ENCODE measurements at places on chromosomes 1 and 21. TPM values are rescaled to one million over a fixed set of nuclear protein-coding genes. Genes with fewer than 3 reads are reported as not detected.

The LAMC1 gene
- 0.60 TPM for total RNA-seq

The TRIM62 gene
- 2.2 TPM for total RNA-seq

The GJA9 gene
- total RNA-seq, result not detected

The SYT2 gene
- 0.02 TPM for total RNA-seq

The B4GALT2 gene
- 76.2 TPM for total RNA-seq

The C1QB gene
- total RNA-seq, result 0.51 TPM

The FAM78B gene
- 0.36 TPM for total RNA-seq

The NR1I3 gene
- not detected for total RNA-seq

The CCDC185 gene
- not detected for total RNA-seq

The RSPO1 gene
- not detected for total RNA-seq

The IL20 gene
- total RNA-seq, result not detected

The HAO2 gene
- total RNA-seq, result not detected

The TSPAN1 gene
- 0.58 TPM for total RNA-seq

The RSRP1 gene
- 146 TPM for total RNA-seq

The LIN9 gene
- total RNA-seq, result 19.4 TPM

The CHD1L gene
- 55.3 TPM for total RNA-seq

The HOOK1 gene
- total RNA-seq, result 0.11 TPM

The LPAR3 gene
- total RNA-seq, result 0.11 TPM

The ALPL gene
- total RNA-seq, result 0.38 TPM

The TCHH gene
- not detected for total RNA-seq

The TAF5L gene
- total RNA-seq, result 28.0 TPM

The FAM163A gene
- total RNA-seq, result not detected

The CASQ1 gene
- total RNA-seq, result not detected

The HLX gene
- 3.0 TPM for total RNA-seq

The CCDC17 gene
- total RNA-seq, result 2.0 TPM

The BEST4 gene
- total RNA-seq, result not detected

The SEC16B gene
- not detected for total RNA-seq

Measured in K562 (cell line).